Left cardiac atrium (tissue), 4 donors: ENCODE measurements at places on chromosomes 5 and 9. TPM values are rescaled to one million over a fixed set of nuclear protein-coding genes. Genes with fewer than 3 reads are reported as not detected.

Gene PAIP2
- total RNA-seq: 108 TPM

Gene LCN2
- total RNA-seq: not detected

Gene RLN1
- total RNA-seq: 0.41 TPM

Gene ANXA1
- 212 TPM for total RNA-seq

Gene HAVCR2
- total RNA-seq: 5.7 TPM

Gene SH3RF2
- 179 TPM for total RNA-seq

Gene CCDC152
- total RNA-seq: 2.3 TPM

Gene PCDHGC5
- total RNA-seq: 1.7 TPM

Gene ZNF366
- total RNA-seq: 7.0 TPM

Gene NR2F1-AS1
- total RNA-seq: 10.5 TPM

Gene PLAC8L1
- not detected for total RNA-seq

Gene DDX4
- not detected for total RNA-seq

Gene ABO
- total RNA-seq: 2.1 TPM

Gene GPX8
- 14.5 TPM for total RNA-seq

Gene NFIB
- 110 TPM for total RNA-seq

Gene CARTPT
- not detected for total RNA-seq

Gene FABP6
- total RNA-seq: not detected

Gene LSM11
- 2.2 TPM for total RNA-seq

Gene PCDHA3
- total RNA-seq: 0.44 TPM

Gene OR1J2
- total RNA-seq: not detected
